ENCODE measurements at places on chromosomes 7 and 10.

- DNase-seq = no peak
Observed at GRCh38 chr7:21299766-21300165, 128.1 kb upstream of the SP4 start.

- DNase-seq = no peak
Observed at GRCh38 chr7:155310425-155311114, 12.9 kb downstream of the INSIG1 start.

DNA sequence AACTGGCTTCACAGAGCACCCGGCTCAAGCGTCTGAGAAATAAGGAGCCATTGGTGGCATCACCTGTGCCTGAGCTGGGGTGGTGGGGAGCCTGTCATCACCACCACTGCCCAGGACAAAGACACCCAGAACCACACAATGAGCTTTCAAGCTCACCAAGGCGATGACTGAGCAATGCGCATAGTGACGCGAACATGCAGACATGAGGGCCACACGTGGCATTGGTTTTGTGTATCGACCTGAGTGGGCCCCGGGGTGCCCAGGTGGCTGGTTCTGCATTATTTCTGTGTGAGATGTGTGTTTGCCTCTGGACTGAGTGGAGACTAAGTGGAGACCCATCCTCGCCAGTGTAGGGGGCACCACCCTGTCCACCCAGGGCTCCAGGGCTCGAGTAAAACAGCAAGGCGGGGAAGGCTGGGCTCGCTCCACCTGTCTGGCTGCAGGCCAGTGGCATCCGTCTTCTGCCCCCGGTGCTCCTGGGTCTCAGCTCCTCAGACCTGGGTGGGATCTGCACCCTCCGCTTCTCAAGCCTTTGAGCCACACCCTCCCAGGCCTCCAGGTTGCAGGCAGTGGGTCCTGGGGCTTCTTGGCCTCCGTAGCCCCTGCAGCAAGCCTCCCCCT is 92.6 kb downstream of the DIP2C start:
- DNase-seq = no peak

GRCh38 chr10:123007558-123008354 is 839 bp downstream of the IKZF5 start:
- DNase-seq = no peak

GRCh38 chr10:58384544-58384998 is 639 bp upstream of the TFAM start:
- peak; percentile 36 for DNase-seq

DNA sequence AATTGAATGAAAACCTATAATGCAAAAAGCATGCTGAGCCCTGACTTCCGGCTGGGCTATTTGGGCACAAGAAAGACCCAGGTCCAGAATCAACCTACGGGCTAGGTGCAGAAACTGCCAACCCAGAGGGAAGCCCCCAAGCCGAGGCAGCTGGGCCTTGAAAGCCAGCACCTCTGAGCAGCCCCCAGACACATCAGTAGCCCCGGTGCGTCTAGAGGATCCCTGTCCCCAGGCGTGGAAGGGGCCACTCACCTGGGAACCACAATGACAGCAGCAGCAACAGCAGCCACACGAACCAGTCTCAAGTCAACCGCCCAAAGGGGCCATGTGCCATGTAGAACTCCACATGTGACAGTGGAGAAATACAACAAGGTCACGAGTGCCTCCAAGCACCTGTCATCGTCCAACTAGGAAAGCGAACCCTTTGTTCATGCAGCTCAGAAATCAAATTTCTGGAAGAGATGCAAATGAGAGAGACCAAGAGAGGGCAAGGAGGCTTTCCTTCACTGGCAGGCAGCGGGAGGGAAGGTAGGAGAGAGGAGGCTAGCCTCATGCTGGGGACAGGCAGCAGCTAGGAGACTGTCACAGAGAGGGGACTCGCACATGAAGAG is 57.5 kb upstream of the CHST15 start:
- no peak for DNase-seq

DNA sequence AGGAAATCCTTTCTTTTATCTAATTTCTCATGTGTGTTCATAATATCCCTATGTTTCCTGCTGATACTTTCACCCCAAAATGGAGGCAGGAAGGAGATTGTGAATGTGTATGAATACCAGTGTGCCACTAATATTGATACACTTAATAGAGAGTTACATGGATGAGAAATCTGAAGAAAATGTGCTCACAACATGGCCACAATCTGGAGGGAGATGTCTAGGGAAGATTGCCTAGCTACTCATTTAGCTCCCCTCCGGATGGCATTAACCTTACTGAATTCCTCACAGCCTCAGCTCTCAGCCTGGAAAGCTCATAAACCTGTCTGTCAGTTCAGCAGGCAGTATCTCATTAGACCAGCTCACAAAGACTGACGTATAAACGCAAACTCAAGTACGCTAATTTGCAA is 23.4 kb upstream of the DMTF1 start:
- no peak for DNase-seq

DNA sequence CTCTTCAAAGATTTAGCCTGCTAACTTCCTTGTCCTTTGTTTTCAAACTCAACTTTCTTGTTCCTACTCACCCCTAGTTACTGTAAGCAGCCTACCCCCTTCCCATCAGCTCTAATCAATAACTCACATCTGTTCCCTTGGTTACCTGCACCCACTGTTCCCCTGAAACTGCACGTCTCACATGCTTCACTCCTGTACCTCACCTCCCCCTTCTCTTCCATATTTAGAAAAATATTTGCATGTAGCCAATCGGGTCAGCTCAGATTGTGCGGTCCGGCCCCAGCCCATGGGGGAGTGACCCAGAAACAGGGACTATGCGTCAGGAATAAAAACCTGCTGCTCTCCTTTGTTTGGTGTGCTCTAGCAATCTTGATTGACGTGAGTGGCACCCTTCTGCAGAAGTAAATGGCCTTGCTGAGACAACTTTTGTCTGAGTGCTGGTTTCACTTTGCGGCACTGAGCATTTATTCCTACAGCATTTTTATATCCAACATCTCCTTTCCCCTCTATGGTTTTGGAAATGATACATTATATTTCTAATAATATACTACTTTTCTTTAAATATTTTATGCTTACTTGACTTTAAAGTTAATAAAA is 21.1 kb upstream of the FAM221A start:
- DNase-seq = no peak

- no peak for DNase-seq
Observed at GRCh38 chr7:16559497-16560179, 33.0 kb downstream of the LRRC72 start.

GRCh38 chr7:120941064-120941463 is 9.5 kb upstream of the ING3 start:
- no peak for DNase-seq

GRCh38 chr7:35430547-35431153 is 176.8 kb upstream of the TBX20 start:
- DNase-seq = peak; percentile 65

GRCh38 chr10:4742217-4742616 is 83.8 kb upstream of the AKR1E2 start:
- DNase-seq = no peak

Measured in NCI-H1105 treated with DMSO at 0.1 percent for 48 hours (cell line).